ENCODE measurements at places on chromosomes 7 and 10.

- DNase-seq = no peak
These were observed 10.0 kb downstream of the MTURN start for GRCh38 chr7:30144657-30145306.

GRCh38 chr7:18037609-18038008, 10.0 kb upstream of the PRPS1L1 start:
- DNase-seq = no peak

DNA sequence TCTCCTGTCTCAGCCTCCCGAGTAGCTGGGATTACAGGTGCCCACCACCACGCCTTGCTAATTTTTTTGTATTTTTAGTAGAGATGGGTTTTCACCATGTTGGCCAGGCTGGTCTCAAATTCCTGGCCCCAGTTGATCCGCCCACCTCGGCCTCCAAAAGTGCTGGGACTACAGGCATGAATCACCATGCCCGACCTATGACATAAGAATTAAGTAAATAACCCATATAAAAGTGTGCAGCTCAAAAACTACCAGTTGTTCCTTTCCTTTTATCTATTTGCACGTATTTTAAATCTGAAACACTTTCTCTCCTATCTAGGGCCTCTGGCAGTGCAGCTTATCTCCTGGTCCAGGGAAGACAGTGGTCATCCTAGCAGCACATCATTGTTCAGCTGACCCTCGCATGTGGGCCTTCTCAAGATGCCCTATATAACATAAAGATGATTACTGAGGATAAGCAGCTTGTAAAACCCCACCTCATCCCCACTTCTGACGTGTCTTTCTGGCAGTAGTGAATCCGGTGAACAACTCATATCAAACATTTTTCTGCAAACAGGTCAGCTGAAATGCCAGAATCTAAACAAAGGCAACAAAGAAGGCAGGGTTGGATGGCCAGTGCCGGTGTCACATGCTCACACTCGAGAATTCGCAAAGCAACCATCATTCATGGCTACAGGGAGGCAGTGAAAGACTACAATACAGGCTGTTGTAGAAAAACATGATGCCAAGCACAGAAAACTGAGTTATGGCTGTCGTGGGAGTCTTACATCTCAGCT, 36.0 kb upstream of the KCNIP2 start:
- no peak for DNase-seq

GRCh38 chr7:135729230-135729629, 1.2 kb upstream of the SLC13A4 start:
- DNase-seq = no peak
